ENCODE measurements at places on chromosomes 7 and 10. TPM values are rescaled to one million over a fixed set of nuclear protein-coding genes. Genes with fewer than 3 reads are reported as not detected.

GRCh38 chr10:130300608-130301020 is 164.4 kb downstream of the GLRX3 start:
- H3K4me3 ChIP-seq = no peak overlapping the region
- no peaks in the 10 kb centered on the region for H3K4me1 ChIP-seq
- no peak for DNase-seq
- no peak overlapping the region for H3K27ac ChIP-seq

- DNase-seq = no peak
- peaks cover 6% of the 10 kb centered on the region for H3K27me3 ChIP-seq
- H3K36me3 ChIP-seq = peaks cover 5% of the 10 kb centered on the region
- H3K4me1 ChIP-seq = peaks cover 55% of the 10 kb centered on the region
Observed at GRCh38 chr10:47176206-47176902, 123.6 kb upstream of the GDF10 start.

- no peaks in the 10 kb centered on the region for H3K36me3 ChIP-seq
- peaks cover 8% of the 10 kb centered on the region for H3K27me3 ChIP-seq
- no peak overlapping the region for H3K4me3 ChIP-seq
- H3K27ac ChIP-seq = no peak overlapping the region
- DNase-seq = no peak
- H3K4me1 ChIP-seq = no peaks in the 10 kb centered on the region
Observed at GRCh38 chr10:124259139-124259825, 159.4 kb downstream of the OAT start.

DNA sequence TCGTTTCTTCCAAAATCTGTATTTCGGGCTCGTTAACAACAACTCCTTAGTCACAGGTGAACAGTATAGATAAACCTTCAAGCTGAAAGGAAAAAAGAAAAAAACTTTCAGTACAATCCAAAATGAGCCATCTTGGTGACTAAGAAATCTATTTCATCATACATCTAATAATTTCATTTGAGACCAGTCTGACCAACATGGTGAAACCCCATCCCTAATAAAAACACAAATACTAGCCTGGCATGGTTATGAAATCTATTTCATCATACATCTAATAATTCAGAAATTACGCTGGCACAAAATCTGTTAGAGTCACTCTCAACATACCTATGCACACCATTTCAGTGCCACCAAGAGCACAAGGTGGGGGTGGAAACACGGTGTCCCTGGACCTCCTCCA is 8.8 kb downstream of the DCLRE1C start:
- no peak overlapping the region for H3K4me3 ChIP-seq
- no peaks in the 10 kb centered on the region for H3K4me1 ChIP-seq
- DNase-seq = no peak
- H3K27ac ChIP-seq = no peak overlapping the region
- H3K27me3 ChIP-seq = no peaks in the 10 kb centered on the region
- H3K36me3 ChIP-seq = peaks cover 25% of the 10 kb centered on the region

DNA sequence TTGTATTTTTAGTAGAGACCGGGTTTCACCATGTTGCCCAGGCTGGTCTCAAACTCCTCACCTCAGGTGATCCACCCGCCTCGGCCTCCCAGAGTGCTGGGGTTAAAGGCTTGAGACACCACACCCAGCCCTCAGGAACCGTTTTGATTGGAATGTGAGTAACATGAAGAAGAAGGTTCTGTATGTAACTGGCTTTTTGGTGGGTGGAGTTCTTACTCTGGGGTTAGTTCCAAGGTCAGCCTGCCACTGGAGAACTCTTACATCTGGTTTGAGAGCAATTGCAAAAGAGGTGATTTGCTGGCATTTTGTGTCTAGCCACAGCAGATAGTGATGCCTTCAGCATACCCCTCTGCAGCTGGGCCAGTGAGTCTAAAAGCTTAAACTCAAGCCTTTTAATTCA is 457.8 kb upstream of the VSTM2A start:
- no peak overlapping the region for H3K27ac ChIP-seq
- no peaks in the 10 kb centered on the region for H3K4me1 ChIP-seq
- H3K4me3 ChIP-seq = no peak overlapping the region
- no peaks in the 10 kb centered on the region for H3K36me3 ChIP-seq
- DNase-seq = no peak
- no peaks in the 10 kb centered on the region for H3K27me3 ChIP-seq

DNA sequence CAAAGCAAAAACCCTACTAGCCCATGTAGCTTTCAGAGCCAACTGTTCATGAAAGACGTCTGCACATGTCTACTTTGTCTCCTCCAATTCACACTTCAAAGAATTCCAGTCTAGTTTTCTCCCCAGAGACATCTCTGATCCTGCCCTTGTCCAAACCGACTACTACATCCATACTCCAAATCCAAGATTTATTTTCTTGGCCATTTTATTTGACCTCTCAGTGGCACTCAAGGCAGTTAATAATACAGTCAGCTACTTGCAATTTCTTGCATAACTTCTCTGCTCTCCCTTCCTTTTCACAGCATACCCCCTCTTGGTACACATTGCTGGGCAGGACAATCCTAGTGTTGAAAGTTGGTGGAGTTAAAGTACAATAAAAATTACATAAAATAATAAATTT is 170.9 kb upstream of the INHBA start:
- peaks cover 41% of the 10 kb centered on the region for H3K4me1 ChIP-seq
- H3K4me3 ChIP-seq = no peak overlapping the region
- DNase-seq = no peak

DNA sequence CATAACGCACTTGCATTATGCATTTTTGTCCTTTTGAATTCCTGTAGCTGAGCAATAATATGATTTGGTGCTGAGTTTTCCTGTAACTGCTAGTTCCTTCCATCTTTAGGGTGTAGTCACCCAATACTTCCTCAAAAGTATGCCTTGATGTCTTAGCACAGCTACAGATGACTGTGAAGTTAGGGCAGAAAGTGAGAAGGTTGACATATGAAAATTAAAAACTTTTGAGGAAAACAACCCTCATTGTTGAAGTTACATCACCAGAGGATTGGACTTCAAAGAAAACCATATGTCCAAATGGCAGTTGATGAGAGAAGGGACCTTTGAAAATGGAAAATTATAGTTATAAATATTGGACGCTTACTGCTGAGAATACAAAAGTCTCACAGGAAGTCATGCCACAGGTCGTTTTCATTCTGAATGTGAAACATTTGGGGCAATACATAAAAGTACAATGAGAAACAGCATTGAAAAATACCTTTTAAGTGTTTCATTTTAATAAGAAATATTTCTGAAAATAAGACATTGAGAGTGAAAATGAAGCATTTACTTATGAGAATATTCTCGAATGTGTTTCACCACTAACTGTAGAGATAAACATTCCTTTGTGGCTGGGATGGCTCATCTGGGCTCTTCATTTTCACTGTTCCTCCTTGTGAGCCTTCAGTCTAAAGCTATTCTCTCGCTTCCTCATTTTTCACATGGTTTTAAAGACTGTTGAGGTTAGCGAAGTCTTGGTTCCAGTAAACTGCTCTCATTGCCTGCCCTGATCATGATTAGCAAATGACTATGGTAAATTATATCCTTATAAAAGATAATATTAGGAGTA is 61.4 kb upstream of the NME8 start:
- H3K4me3 ChIP-seq = no peak overlapping the region
- H3K27me3 ChIP-seq = no peaks in the 10 kb centered on the region
- H3K27ac ChIP-seq = no peak overlapping the region
- no peak for DNase-seq

DNA sequence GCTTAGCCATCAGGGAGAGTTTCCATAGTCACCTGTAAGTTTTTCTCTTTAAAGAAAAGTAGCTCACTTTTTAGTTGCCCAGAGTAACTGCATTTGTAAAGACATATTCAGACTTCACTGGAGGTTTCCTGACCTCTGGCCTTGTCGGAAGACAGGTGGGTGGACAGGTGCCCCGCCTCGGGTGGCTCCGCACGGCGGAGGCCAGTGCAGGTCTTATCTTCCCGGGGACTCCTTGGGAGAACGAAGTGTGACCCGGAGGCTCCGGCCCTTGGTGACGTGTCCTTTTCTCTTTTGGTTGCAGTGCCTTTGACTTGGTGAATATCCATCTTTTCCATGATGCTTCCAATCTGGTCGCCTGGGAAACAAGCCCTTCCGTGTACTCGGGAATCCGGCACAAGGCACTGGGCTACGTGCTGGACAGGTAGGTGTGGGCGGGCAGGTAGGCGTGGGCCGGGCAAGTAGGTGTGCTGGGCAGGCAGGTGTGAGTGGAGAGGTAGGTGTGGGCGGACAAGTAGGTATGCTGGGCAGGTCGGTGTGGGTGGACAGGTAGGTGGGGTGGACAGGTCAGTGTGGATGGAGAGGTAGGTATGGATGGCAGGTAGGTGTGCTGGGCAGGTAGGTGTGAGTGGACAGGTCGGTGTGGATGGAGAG is 75.8 kb downstream of the NKX6-2 start:
- peaks cover 45% of the 10 kb centered on the region for H3K36me3 ChIP-seq
- no peak overlapping the region for H3K4me3 ChIP-seq
- no peak overlapping the region for H3K27ac ChIP-seq
- H3K4me1 ChIP-seq = no peaks in the 10 kb centered on the region

DNA sequence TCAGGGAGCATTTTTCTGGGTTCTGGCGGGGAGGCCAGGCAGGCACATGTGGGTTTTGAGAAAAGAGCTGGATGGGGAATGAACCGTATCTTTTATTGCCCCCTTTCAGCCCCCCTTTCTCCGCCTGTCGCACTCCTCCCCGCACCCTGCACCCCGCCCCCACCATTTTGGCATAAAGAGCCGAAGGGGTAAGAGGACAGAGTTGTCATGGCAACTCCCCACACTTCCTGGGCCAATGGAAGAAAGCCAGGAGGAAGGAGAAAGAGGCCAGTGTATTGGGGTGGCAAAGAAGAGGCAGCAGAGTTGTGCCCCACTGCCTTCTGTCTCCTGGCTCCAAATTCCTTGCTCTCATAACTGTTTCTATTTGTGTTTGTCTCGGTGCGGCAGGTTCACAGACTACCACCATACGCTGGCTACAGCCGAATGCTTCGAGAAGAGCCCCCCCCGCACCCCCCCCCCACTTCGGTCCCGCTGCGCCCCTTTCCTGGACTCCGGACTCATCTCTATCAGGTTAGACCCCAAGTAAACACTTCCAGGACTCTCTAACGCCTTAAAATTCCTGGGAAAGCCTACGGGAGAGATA is 3.4 kb downstream of the KCNIP2 start:
- peaks cover 29% of the 10 kb centered on the region for H3K4me1 ChIP-seq
- DNase-seq = peak; percentile 31
- H3K4me3 ChIP-seq = peak overlapping the region; percentile 86
- no peaks in the 10 kb centered on the region for H3K36me3 ChIP-seq
- peaks cover 4% of the 10 kb centered on the region for H3K27me3 ChIP-seq
- peak overlapping the region; percentile 71 for H3K27ac ChIP-seq

- peaks cover 43% of the 10 kb centered on the region for H3K4me1 ChIP-seq
- H3K36me3 ChIP-seq = no peaks in the 10 kb centered on the region
- peaks cover 2% of the 10 kb centered on the region for H3K27me3 ChIP-seq
Observed at GRCh38 chr10:6778992-6779701, 199.1 kb upstream of the PRKCQ start.

GRCh38 chr10:77187376-77187999 is 450.1 kb downstream of the KCNMA1 start:
- peaks cover 79% of the 10 kb centered on the region for H3K4me1 ChIP-seq
- peak overlapping the region; percentile 27 for H3K4me3 ChIP-seq
- peak overlapping the region; percentile 62 for H3K27ac ChIP-seq
- DNase-seq = no peak
- H3K36me3 ChIP-seq = peaks cover 12% of the 10 kb centered on the region
- H3K27me3 ChIP-seq = peaks cover 5% of the 10 kb centered on the region

DNA sequence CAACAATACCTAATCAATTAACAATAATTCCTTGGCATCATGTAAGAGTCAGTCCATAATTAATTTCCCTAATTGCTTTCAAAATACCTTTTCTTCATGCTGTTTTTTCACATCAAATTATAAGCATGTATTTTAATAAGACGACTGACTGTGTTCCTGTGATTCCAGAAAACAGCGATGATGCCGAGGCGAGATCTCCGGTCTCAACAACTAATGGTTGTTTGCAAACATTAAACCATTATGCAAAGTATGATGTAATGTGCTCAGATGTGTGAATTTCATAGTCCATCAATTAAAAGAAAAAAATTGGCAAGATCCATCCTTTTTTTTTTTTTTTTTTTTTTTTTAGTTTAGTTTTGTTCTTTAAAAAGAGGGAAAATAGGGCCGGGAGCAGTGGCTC is 44.5 kb upstream of the PIP4K2A start:
- H3K4me3 ChIP-seq = no peak overlapping the region
- peaks cover 2% of the 10 kb centered on the region for H3K27me3 ChIP-seq
- no peak for DNase-seq
- H3K36me3 ChIP-seq = no peaks in the 10 kb centered on the region
- peaks cover 24% of the 10 kb centered on the region for H3K4me1 ChIP-seq

GRCh38 chr10:21724020-21724589 is 190.1 kb downstream of the MLLT10 start:
- peak overlapping the region; percentile 54 for H3K4me3 ChIP-seq
- H3K36me3 ChIP-seq = peaks cover 14% of the 10 kb centered on the region
- H3K4me1 ChIP-seq = peaks cover 81% of the 10 kb centered on the region
- DNase-seq = no peak
- peak overlapping the region; percentile 74 for H3K27ac ChIP-seq

DNA sequence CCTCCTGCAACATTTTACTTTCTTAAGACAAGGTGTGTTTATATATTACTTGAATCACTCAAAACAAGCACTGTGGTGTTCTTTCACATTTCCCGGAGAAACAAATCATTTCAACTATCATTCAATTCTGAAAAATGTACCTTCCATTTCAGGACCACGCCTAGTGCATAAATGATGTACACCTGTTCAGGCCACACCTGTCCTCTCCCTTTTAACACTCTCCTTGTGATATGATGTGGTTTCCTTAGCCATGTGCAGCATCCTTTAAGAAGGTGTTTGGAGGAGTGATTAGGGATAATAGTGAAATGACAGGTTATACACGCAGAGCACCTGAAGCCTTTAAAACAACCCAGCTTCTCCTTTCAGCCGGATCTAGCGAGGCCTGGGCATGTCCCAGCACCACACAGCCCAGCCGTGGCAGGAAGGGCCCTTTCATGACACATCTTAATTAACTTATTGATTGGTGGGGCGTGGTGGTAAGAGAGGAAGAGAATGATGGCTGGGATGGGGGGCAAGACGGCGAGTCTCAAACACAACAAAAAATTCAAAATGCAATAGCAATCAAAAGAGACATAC is 26.9 kb downstream of the ABLIM1 start:
- peaks cover 1% of the 10 kb centered on the region for H3K27me3 ChIP-seq
- H3K27ac ChIP-seq = peak overlapping the region; percentile 58
- peaks cover 79% of the 10 kb centered on the region for H3K4me1 ChIP-seq
- H3K4me3 ChIP-seq = peak overlapping the region; percentile 92
- DNase-seq = no peak

DNA sequence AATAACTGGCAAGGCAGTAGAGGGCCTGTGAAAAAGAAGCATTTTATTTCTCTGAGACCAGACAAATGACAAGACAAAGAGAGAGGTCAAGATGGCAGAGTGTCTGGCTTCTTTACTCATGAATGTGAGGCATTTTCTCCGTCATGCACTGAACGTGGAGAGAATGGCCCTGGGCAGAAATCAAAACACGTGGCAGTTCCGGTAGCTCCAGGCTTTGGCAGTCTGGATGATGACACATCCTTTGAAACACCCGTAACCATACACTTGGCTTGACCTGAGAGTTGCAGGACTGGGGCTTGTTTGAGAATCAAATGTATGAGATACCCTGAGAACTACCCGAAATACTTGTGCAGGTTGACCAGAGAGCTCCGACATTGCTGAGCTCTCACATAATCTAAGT is 537.6 kb downstream of the ACTR3B start:
- no peaks in the 10 kb centered on the region for H3K36me3 ChIP-seq

GRCh38 chr10:32141018-32141807 is 85.0 kb upstream of the KIF5B start:
- H3K27ac ChIP-seq = no peak overlapping the region
- H3K27me3 ChIP-seq = no peaks in the 10 kb centered on the region
- no peak overlapping the region for H3K4me3 ChIP-seq
- H3K36me3 ChIP-seq = no peaks in the 10 kb centered on the region

The GLRX3 gene
- 112 TPM for total RNA-seq

The CCZ1B gene
- 24.7 TPM for total RNA-seq

The LRRC4 gene
- 1.7 TPM for total RNA-seq

The KMT2C gene
- total RNA-seq = 23.5 TPM

The STAG3 gene
- total RNA-seq = 0.65 TPM

The FXYD4 gene
- not detected for total RNA-seq
